ENCODE measurements at places on chromosomes 1 and 21.

DNA sequence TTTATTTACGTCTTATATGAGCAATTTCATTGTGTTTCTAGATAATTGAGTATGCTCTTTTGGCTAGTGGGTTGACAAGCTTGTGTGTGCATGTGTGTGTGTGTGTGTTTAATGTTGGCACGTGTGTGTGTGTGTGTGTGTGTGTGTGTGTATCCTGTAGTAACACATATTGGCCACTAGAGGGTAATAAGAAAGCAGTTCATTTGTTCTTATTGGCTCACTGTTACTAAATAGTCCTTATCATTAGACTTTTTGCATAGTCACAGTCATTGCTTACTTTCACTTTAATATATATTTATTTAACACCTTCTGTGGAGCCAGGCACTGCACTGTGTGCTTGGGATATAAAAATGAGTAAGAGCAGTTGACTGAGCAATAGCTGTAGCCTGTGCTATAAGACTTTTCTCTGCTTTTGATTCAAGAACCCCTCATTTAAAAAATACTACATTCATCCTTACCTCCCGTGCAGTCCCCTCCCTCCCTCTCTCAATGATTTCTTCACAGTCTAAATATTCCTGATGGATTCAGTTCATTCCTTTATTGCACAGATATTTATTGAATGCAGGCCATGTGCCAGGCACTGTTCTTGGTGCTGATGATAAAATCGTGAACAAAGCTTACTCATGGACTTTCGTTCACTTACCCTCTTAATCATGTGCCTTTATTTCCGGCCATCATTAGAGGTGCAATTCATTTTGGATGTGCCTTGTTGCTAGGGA, 96.7 kb downstream of the DYRK1A start:
- DNase-seq = peak; percentile 27

DNA sequence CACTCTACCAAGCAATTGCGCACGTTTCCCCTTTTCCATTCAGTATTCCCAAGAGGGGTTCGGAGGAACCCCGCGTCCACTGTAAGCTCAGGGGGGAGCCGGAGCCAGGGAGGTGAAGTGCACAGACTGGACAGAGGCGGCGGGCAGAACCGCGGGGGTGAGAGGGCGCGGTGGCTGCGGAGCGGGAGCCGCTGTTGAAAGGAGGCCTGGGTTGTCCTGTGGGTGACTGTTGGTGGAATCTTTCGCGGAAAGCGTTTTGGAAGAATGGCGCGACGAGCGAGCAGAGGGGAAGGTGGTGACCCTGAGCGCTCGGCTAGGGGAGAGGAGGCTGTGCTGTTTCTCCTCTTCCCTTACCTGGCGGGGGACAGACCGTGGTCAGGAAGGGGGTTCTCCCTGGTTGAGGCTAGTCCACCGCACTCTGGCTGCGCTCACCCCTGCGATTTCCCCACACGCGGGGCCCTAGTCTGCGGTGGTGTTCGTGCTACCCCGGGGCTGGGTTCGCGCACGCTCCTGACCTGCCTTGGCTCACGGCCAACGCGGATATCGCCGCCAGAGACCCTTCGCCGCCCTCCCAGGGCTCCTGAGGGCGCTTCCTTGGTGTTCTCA, 92.8 kb downstream of the PRKAB2 start:
- DNase-seq = no peak

- no peak for DNase-seq
These were observed 9.8 kb upstream of the NLRP3 start for GRCh38 chr1:247406014-247406656.

DNA sequence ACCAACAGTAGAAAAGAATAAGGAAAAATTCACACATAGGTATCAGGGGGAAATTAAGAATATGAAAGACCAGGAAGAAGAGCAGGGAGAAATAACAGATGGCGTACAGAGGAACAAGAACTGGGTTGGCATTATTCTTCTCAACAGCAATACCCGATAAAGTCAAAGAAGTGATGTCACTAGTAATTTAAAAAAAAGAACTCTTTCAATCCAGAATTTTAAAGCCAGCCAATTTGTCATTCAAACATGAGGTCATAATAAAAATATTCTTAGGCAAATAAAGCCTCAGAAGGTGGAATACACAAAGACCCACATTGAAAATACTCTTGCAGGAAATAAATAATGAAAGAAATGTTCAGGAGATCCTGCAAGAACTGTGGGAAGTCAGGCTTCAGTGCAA, 8.8 kb downstream of the NCMAP start:
- DNase-seq = no peak

GRCh38 chr1:207321790-207322645, 540 bp downstream of the CD55 start:
- peak; percentile 4 for DNase-seq

GRCh38 chr1:246679794-246680177, 44.4 kb upstream of the SCCPDH start:
- no peak for DNase-seq

GRCh38 chr1:2271841-2272655, 43.9 kb downstream of the SKI start:
- no peak for DNase-seq

DNA sequence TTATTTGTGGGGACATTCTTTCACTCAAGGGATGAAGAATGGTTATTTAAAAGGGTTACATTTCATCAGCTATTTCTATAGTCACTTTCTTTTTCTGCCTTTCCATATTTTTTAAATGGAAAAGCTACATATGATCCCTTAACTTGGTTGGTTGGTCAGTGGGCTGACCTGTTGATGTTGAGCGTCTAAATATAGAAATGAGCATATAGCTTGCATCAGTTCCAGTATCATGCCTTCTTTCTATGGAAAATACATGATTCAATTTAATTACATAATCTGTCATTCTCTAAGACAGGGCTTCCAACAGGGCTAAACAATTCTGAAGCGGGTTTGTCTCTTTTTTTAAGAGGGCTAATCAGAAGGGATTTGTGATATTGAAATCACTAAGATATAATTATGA, 40.6 kb downstream of the TYW3 start:
- no peak for DNase-seq

DNA sequence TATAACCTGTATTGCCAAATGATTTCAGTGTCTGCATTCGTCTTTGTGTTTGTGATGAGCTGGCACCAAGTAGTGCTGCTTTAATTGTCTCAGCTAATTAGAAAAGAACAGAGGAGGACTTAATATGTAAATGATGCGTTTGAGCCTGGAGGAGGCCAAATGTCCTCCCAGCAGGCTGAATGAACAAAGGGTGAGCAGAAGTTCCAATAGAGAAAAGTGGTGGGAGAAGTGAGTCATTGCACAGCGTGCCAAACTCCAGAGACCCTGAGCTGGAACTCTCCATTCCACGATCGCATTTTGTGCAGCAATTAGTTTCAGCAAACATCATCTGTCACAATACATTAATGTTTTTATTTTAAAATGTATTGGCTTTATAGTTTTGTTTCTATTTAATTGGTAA, 17.9 kb downstream of the ETV3L start:
- no peak for DNase-seq

DNA sequence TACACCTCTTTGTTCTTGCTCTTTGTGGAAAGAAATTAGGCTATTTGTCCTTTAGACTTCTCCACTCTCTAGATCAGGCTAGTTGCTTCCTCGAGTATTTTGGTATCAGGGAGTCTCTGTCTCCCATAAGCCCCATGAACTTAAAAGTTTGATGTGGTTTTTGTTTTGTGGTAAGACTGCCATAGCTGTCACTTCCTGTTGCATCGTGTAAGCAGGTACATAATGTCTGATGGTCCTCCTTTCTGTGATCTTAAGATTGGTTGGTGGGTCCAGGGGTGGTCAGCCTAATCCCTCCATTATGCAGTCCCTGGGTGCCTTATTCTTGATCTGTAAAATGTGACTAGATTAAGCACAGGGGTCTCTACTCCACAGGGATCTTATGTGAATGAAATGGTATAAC, 23.1 kb downstream of the CD53 start:
- no peak for DNase-seq

DNA sequence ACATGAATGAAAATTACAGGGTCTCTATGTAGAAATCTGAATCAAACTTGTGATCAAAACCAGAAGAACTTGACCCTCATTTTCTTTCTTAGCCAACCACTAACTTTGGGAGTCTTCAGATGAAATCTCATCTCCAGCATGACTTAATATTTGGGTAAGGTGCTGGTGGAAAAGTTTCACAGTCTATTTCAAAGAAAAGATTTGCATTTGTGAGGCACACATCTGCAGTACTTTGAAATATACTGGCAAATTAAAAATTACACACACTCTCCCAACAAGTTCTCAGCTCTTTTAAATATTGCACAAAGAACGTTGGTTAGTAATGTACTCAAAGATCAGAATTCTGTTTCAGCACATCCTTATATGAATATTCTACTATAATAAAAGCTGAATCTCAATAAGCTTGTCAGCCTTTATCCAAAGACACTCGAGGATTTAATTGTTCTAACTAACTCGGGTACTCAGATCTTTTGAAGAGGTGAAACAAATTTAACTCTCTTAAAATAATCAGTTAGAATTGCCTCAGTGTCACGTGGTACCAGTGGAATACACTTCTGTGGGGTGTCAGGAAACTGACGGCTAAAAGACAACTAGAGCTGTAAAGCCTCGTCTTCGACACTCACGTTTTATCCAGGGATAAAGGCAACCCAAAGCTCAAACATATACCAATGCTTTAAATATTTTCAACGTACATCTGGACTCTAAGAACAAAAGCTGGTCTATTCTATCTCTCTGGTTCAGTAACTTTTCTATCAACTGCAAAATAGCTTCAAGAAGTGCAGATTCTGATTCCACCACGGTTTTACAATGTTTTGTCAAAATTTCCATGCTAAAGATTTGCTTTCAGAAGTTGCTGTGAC, 19.0 kb downstream of the SAMSN1 start:
- DNase-seq = no peak

DNA sequence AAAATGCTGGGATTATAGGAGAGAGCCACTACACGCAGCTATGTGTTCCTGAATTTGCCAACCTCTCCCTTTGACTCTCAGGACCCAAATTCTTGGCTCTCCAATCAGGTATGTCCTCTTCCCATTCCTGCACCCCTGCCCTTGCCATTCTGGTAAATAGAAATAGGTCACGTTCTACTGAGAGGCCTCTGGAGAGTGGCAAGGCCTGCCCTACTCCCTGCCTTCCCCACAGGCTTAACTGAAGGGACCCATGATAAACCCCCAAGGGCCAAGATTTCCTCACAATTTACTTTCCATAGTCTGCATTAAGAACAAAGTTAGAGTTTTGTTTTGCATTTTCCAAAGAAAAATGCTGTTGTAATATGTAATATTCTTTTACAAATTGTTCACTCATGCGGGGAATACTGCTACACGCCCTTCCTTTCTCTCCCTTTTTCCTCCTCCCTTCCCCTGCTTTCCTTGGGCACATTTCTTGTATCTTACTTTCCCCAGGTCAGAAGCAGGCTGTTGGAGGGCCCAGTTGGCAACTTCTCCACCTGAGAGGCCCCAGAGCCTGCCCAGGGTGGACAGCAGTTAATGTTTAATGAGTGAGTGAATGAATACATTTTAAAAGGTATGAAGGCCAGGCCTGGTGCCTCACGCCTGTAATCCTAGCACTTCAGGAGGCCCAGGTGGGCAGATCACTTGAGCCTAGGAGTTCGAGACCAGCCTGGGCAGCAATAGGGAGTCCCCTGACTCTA, 33.9 kb upstream of the PUM1 start:
- no peak for DNase-seq

GRCh38 chr1:195766709-195767108, 841.5 kb downstream of the KCNT2 start:
- no peak for DNase-seq

- no peak for DNase-seq
These were observed 107.1 kb downstream of the ST3GAL3 start for GRCh38 chr1:43814401-43814800.

DNA sequence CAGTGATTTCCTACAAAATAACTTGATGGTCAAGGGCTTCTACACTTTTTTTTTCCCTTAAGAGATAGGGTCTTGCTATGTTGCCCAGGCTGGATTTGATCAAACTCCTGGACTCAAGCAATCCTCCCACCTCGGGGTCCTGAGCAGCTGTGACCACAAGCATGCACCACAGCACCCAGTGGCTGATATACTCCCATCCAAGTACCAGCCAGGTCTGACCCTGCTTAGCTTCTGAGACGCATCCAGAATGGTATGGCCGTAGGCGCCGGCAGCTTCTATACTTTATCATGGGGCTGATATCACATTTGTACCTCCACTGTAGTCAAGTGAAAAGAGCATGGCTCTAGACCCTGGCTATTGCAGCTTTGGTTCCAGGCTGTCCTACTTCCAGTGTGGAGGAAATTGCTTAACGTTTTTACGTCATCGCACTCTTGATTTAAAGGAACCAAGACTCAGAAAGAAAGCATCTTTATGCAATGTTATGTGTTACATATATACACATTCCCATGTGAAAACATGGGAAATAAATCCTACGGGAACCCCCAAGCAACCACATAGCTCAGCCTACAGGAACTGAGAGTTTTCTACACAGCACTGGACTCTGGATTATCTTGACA, 39.5 kb downstream of the PDPN start:
- DNase-seq = no peak

- no peak for DNase-seq
These were observed 21.9 kb downstream of the MAP7D1 start for GRCh38 chr1:36177589-36178431.

DNA sequence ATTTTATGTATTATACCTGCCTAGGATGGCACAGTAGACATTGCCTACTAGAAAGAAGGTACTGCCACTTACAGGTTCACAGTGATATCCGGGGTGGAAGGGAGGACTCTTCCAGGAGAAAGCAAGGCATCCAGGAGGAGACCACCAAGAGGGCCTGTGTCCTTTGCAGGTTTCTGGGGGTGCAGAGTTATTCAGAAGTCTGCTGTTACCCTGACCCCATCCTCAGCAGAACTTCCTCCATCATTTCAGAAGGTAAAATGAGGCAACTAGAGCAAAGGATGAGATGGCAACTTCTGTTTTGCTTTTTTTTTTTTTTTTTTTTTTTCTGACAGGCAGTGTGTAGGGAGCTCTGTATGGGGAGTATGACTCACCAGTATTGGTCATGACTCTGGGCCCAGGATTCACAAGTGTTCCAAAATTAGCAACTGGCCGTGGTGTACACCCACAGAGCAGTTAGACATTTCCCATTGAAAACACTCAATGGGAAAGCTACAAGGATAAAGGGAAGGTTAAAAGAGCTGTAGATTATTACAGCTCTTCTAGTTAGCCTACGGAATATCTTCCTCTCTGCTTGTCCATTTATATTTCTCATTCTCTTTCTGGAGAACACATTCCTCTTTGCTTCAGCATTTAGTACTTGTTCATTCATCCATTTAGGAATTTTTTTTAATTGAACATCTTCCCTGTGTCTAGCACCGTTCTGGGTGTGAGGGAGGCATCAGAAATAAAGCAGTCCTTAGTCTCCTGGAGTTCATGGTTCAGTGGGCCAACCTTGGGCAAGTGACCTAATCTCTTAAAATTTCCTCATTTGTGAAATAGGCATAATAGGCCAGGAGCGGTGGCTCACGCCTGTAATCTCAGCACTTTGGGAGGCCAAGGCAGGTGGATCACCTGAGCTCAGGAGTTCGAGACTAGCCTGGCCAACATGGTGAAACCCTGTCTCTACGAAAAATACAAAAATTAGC, 50.5 kb upstream of the PPP2R5A start:
- DNase-seq = peak; percentile 87
